ENCODE measurements at places on chromosomes 3 and 15.
A peak's percentile ranks its signal among the peaks of the same experiment; 100 is the strongest.

DNA sequence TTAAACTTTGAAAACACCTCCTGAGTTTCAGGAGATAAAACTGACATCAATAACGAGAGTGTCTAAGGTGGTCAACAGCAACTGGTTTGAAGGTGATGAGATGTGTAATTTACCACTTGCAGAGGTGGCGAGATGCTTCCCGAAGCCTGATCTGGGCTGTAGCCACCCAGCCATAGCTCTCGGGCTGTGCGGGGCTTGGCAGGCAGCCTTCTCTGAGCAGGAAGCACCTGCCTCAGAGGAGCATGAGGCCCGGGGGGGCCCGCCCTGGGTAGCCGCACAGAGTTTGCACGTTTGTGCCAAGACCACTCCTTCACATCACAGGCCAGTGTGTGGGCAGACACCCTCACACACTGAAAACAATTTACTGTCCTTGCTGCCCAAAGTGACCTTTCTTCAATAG is 220.3 kb downstream of the CACNA2D3 start:
- DNase-seq, result no peak

- no peak for DNase-seq
Observed at GRCh38 chr3:89154416-89154815, 47.0 kb downstream of the EPHA3 start.

DNA sequence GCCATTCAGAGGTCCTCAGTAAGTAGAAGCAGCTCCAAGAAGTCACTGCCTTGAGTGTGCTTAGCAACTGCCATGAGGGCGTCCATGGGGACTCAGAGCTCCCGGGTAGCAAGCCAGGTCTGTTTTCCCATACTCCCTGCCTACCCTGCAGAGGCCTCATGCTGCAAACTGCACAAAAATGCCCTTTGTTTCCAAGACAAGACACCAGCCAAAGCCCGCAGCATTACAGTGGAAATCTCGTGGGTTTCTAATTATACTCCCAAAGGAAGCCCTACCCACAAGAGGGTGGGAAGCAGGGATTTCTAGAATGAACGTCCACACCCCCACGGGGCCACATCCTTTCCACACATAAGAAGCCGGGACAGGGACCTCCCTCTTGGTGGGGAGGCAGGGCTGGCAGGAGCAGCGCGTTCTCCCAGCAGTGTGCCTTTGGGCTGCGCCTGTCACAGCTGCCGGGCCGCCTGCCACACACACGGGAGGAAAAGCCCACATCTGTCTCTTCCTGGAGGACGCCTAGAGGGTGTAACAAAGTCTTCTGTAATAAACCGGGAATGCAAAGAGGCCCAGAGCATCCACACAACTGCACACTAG is 31.1 kb downstream of the FAM174B start:
- DNase-seq, result no peak

DNA sequence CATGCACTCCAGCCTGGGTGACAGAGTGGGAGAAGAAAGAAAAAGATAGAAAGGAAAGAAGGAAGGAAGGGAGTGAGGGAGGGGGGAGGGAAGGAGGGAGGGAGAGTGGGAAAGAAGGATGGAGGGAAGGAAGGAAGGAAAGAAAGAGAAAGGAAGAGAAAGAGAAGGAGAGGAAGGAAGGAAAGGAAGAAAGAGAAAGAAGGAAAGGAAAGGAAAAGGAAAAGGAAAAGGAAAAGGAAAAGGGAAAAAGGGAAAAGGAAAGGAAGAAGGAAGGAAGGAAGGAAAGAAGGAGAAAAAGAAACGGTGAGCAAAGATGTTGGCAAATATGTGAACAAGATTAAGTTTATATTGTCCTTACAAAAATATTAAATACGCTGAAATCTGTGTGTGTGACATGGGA is 36.2 kb upstream of the TICRR start:
- DNase-seq, result no peak

- DNase-seq, result no peak
Observed at GRCh38 chr15:90851114-90851513, 17.3 kb upstream of the FURIN start.

- DNase-seq, result no peak
Observed at GRCh38 chr15:61457050-61457733, 228.1 kb upstream of the RORA start.

DNA sequence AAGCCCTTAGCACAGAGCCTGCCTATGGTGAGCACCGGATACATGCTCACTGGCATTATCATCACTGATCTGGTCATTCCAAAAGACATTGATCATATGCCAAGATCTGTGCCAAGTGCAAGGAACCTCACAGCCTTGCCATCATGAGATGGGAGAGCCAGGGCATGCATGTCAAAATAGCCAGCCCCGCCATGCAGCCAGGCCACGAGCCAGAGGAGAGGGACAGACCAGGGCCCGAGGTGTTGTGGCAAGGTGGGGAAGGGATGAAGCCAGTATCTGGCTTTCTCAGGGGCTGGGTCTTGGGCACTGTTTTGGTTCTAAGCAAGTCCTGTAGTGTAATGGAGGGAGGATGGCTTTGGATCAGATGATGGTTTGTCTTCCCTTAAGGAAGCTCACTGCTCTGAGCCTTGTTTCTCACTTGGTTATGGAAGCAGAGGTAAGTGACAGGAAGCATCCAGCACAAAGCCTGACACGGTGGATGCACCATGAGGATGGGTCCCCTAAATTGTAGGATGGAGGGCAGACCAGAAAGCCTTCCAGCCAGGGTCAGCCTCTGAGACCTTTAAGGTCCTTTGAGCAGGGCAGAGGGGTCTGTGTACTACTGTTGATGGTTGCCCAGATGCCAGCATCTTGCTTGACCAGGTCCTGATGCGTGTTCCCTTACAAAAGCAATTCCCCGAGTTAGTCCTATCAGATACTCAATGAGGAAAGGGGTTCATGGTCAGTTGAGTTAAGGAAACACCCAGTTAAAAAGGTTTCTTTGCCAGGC is 247.7 kb upstream of the TLE3 start:
- DNase-seq, result no peak

DNA sequence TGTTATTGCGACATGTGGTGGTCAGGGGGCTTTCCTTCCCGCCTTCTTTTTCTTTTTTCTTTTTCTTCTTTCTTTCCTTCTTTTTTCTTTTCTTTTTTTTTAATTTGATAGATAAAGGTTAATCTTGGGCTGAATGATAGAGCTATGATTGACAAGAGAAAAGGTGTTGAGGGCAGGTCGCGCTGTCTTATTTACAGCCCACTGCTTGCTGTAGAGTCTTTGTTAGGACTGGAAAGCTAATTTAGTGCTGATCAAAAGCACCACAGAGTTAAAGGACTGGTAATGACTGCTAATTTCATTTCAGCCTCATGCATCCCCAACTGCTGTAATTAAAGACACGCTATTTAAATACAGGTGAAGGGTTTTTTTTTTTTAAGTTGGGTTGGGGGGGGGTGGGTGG is 10.6 kb upstream of the SOX2 start:
- DNase-seq, result no peak

DNA sequence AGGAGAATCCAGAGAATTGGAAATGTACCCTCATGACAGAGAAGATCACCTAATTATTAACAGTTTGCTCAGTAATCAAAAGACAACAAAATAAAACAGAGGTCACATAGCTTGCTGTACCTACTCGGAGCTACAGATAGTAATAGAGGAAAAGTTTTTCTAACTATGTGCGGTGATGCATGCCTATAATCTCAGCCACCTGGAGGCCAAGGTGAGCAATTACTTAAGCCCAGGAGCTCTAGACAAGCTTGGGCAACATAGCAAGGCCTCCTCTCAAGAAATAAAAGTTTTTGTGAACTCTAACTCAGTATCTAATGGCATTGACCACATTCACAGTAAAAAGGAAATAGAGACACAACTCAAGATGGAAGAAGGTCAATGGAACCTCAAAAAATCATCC is 243.6 kb downstream of the ATP8B4 start:
- DNase-seq, result peak; percentile 2

DNA sequence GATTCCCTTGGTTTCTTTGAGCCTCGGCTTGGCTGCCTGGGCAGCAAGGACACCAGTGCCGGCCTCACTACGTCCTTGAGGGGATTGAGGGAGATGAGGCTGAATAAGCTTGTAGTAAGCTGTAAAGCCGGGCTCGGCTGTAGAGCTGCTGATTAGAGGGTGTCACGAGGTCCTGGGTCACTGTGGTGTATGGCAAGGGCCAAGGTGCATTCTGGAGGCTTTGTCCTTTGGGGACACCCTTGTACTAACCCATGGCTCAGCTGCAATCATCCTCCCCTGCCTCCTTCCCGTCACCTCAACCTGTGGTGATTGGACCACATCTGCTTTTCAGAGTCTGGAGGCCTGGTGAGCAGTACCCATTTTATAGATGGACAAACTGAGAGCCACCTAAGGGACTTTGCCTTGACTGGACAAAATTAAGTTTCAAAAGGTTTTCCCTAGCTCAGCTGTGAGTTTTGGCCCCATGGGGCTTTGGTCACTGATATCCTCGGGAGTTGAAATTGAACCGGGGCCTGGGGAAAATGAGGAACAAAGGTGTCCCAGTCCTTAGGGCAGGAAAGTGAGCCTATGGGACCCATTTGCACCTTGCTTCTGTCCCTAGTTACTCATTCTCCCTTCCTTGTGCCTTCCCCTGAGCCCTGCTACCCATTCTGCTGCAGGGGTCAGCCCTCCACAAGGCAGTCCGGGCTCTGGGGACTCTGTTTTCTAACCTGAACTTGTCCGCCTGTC is 2.4 kb downstream of the SLC6A6 start:
- DNase-seq, result peak; percentile 42

- no peak for DNase-seq
Observed at GRCh38 chr3:126557415-126557745, 1.4 kb downstream of the C3orf22 start.

DNA sequence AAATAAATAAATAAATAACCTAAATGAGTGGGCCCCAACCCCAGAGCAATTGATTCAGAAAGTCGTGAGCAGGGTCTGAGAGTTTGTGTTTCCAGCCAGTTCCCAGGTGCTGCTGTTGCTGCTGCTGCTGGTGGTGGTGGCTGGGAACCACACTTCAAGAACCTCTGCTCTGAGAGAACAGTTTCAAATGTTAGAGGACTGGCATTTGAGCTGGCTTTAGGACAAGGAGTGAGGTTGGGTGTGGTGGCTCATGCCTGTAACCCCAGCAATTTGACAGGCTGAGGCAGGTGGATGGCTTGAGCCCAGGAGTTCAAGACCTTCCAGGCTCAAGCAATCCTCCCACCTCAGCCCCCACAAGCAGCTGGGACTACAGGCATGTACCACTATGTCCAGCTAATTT is 123.1 kb upstream of the UBE2E1 start:
- no peak for DNase-seq

DNA sequence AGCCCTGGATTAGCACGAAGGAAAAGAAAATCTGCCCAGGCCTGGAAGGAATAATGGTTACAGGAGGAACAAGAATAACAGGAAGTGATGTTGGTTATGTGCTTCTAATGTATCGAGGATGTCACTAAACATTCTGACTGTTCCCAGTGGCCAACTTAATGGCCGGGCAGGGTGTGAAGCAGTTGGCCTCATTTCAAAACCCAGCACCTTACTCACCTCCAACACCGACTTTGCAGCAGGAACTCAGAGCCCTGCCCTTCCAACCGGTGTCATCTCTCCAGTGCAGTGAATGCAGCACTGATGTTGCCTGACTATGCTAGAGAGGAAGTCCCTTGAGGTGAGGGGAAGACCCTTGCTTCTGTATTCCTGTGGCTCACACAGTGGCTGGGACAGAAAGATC is 162.4 kb upstream of the LRTM1 start:
- no peak for DNase-seq

- DNase-seq, result peak; percentile 5
Observed at GRCh38 chr3:149247929-149248691, 26.5 kb upstream of the CP start.

- peak; percentile 66 for DNase-seq
Observed at GRCh38 chr3:23442598-23443383, 239.7 kb downstream of the UBE2E2 start.

DNA sequence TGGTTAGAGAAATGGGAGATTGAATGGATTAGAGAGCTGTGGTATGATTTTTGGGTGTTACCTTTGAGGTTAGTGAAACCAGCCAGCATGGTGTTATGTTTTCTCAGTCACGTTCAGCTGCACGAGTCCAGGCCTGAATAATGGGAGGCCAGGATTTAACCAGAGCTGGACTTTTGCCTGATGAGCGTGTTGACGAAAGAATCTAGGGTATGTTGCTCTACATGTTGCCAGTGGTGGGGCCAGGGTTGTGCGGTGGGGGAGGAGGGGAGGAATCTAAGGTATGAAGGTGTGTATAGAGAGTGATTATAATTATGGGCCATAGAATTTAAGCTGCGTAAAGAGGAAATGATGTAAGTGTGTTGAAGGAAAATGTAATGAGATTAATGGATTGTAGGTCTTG is 22.8 kb downstream of the MINDY2 start:
- no peak for DNase-seq

GRCh38 chr15:88389120-88389519 is 78.1 kb downstream of the MRPL46 start:
- no peak for DNase-seq

GRCh38 chr15:41183581-41183980 is 47.0 kb downstream of the EXD1 start:
- no peak for DNase-seq

- peak; percentile 72 for DNase-seq
Observed at GRCh38 chr15:66713843-66714508, 11.9 kb downstream of the SMAD6 start.

DNA sequence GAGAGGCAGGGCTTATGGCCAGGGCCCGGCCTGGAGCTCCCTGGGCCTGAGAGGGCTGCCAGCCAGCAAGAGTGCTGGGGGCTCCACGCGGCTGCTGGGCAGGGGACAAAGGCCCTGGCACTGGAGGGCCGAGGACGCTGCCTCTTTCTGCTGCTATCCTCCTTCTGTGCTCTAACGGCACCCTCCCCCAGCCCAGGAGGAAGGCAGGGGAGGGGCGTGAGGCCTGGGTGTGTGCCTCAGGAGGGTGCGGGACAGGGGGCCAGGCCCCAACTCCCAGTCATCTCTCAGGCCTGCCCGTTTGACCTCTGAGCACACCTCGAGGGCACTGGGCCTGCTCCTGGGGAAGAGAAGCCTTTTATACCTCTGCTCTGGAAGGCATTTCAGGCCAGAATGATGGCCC is 115.5 kb downstream of the ADCY5 start:
- DNase-seq, result no peak

GRCh38 chr3:98445949-98446406 is 17.0 kb upstream of the OR5K1 start:
- DNase-seq, result no peak

GRCh38 chr3:103863381-103863780 is 1428.6 kb downstream of the ZPLD1 start:
- DNase-seq, result no peak

- DNase-seq, result peak; percentile 21
Observed at GRCh38 chr3:179969525-179969924, 67.2 kb downstream of the PEX5L start.

- DNase-seq, result no peak
Observed at GRCh38 chr3:161239700-161240099, 18.6 kb downstream of the NMD3 start.

- DNase-seq, result no peak
Observed at GRCh38 chr15:98657721-98658120, 9.4 kb downstream of the IGF1R start.

DNA sequence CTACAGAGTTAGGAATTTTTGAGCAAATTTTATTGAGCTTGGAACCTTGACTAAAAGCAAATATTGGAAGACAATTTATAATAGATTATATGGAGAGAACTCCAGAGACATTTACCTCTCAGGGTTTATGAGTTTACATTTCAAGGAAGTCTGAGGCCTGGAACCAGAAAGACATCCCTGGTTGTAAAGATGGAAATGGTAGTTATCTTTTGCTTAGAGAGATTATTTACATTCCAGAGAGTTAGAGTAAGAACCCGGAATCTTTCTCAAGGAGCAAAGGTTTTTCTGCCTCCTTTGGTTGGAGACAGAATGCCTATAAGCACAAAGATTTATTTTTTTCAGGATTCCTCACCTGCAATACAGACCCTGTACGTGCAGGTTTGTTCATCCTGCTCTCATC is 458.1 kb downstream of the TBL1XR1 start:
- DNase-seq, result no peak

Data from OCI-M1 (cell line).